ENCODE measurements at places on chromosomes 7 and 10. TPM values are rescaled to one million over a fixed set of nuclear protein-coding genes. Genes with fewer than 3 reads are reported as not detected.

HTR5A gene
- not detected for total RNA-seq

AS3MT gene
- total RNA-seq = 0.12 TPM

EBLN1 gene
- total RNA-seq = 0.17 TPM

DKK1 gene
- 355 TPM for total RNA-seq

KIAA1217 gene
- total RNA-seq = 2.7 TPM

ZDHHC4 gene
- 70.0 TPM for total RNA-seq

TRIM73 gene
- 0.12 TPM for total RNA-seq

MACC1 gene
- 0.15 TPM for total RNA-seq

Measured in M059J (cell line).